NCI-H226 (cell line): ENCODE measurements at places on chromosomes 6 and 20.

DNA sequence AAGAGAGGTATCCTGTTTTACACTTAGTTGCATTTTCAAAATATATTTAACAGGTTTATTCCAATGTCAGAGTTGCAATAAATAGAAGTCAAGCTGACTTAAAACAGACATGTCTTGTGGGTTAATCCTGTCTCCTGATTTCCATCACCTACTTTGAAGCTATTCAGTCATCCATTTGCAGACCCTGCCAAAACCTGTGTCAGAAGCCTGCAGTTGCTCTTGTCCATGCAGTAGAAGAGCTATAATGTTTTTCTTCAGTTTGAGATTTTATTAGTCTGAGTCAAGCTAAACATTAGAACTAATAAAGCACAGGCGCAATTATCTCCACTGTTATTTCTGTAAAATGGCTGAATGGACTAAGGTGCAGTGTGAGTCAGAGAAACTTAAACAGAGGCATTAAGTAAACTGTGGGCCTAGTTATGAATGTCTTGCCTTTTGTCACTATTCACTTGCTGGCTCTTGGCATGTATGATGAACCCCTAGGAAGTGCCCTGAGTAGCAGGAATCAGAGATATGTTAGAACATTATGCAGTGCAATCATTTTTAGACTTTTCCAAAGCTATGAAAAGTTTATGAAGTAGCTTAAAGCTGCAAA is 11.0 kb upstream of the HDGFL1 start:
- DNase-seq, result no peak

DNA sequence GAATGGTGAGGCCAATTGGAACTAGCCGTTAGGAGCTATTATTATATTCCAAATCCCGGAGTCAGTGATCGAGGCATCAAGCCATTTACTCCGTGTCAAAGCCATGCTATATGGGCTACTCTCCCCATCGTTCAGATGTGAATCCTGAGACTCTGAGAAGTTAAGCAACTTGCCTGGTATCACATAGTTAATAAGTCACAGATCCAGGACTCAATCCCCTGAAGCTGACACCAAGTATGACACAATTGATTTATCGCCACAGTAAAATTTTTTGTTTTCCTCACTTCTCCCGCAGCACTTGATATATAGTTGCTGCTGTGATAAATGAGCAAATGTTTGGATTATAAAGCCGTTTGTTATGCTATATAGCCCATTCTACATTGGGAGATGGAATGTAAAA is 50.8 kb upstream of the TSHZ2 start:
- DNase-seq, result no peak

- DNase-seq, result no peak
These were observed 123.1 kb upstream of the CARMIL1 start for GRCh38 chr6:25156123-25156522.

- DNase-seq, result no peak
These were observed 57.1 kb upstream of the CEP162 start for GRCh38 chr6:84284428-84285049.
